ENCODE measurements at places on chromosomes 6 and 20.

DNA sequence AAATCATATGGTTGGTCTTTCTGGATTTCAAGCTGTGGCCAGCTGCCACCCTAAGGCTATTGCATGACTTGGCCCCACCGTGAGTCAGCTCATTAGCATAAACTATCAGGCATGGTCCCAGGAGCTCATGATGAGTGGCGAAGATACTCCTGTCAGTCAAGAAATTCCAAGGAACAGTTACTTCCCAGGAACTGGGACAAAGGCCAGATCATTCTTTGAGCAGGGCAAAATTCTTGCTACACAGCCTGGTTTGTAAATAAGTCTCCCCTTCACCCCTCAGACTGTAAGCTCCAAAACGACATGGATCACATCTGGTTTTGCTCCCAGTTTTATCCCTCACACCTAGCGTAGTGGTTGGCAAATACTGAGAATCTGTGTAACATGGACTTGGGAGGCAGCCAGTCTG lies 33.0 kb upstream of the KIAA1586 start:
- no peak for DNase-seq

- DNase-seq = no peak
These were observed 54.5 kb upstream of the ARMC2 start for GRCh38 chr6:108793516-108794251.

DNA sequence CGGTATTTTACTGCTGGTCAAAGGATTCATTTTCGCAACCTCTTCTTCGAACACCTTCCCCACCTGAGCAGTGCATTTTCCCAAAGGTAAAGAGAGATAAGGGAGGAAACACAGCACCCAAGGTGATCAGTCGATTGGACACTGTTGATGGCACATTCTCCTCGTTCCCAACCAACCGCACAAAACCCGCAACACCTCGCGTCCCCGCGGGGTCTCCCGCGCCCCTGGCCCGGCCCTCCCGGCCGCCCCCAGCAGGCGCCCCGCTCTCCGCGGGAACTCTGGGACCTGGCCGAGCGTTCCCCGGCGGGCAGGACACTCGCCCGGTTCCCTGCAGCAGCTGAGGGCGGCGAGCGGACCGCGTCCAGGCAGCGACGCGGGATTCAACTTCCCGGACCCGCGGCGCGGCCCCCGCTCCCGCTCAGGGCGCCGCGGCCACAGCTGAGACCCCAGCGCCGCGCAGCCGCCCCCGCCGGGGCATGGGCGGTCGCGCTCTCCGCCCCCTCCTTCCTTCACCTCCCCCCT lies 506 bp downstream of the RGS17 start:
- no peak for DNase-seq

DNA sequence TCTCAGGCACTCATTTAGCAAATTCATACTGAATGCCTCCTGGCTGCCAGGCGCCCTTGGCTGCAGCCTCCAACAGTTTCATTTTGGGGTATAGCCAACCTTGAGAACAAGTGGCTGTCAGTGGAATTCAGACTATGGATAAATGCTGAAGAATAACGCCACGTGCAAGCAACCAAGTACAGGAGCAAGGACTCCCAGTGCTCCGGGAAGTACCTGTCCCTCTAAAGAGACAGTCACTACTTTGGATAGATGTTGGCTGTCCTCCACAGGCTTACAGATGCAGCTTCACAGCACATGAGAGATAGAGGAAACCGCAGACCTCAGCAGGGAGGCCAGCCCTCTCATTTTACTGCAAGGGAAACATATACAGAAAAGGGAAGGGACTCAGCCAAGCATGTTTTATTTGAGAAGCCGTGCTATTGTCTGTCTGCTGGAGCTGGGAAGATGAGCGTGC lies 658.2 kb downstream of the PTPRT start:
- no peak for DNase-seq

- DNase-seq = no peak
These were observed 593 bp downstream of the MMP24 start for GRCh38 chr20:35226884-35227681.

GRCh38 chr6:130377915-130378314 lies 12.1 kb downstream of the TMEM200A start:
- no peak for DNase-seq

GRCh38 chr6:14656649-14657048 lies 539.1 kb downstream of the CD83 start:
- no peak for DNase-seq

DNA sequence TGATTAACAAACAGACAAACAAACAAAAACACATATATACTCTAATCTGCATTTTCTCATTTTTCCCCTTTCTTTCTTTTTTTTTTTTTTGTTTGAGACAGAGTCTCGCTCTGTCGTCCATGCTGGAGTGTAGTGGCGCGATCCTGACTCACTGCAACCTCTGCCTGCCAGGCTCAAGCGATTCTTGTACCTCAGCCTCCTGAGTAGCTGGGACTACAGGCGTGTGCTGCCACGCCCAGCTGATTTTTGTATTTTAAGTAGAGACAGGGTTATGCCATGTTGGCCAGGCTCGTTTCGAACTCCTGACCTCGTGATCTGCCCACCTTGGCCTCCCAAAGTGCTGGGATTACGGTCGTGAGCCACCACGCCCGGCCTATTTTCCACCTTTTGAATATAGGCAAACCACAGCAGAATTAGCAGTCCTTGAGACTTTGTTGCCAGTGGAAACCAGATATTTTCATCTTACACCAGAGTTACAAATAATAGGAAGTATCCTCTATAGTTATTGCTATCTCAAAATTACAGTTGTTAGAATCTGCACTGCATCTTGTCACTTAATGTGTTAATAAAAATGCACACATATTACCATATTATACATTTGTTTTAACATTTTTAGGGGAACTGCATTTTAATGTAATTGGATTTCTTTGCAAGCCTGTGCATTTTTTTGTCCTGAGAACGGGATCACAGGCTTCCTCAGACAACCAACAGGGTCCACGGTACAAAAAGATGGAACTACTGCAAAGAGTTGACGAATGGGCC lies 208.2 kb upstream of the ZNF217 start:
- no peak for DNase-seq

DNA sequence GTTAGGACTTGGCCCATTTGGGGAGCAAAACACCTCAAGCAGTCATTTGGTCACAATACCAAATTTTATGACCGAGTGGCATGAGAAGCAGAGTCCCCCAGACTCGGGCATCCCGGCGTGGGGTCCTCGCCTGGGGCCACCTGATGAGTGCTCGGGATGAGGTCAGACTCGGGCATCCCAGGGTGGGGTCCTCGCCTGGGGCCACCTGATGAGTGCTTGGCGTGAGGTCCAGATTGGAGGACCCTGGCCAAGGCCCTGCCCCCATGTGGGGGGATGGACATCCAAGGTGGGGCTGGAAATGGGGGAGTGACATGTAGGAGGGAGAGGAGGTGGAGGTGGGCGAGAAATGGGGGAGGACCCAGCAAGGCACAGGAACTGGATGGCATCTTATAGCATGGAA lies 56.1 kb upstream of the CST7 start:
- DNase-seq = no peak

DNA sequence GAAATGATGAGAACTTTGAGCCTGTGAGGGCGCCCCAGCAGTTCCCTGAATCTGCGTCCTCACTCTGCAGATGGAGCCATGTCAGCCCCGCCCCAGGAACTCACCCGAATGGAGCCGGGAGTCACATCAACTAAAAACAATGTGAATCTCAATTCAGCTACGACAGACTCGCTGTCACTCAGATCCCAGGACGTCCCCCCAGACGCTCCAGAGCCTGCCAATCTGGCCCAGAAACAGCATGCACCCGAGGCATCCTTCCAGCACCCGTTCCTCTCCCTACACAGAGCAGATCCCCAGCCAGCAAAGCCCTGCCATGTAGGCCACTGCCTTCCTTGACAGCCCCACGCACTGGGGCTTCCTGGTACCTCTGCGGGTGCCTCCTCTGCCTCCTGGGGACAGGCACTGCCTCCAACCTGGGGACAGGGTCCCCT lies 248.0 kb downstream of the TTLL2 start:
- DNase-seq = no peak

DNA sequence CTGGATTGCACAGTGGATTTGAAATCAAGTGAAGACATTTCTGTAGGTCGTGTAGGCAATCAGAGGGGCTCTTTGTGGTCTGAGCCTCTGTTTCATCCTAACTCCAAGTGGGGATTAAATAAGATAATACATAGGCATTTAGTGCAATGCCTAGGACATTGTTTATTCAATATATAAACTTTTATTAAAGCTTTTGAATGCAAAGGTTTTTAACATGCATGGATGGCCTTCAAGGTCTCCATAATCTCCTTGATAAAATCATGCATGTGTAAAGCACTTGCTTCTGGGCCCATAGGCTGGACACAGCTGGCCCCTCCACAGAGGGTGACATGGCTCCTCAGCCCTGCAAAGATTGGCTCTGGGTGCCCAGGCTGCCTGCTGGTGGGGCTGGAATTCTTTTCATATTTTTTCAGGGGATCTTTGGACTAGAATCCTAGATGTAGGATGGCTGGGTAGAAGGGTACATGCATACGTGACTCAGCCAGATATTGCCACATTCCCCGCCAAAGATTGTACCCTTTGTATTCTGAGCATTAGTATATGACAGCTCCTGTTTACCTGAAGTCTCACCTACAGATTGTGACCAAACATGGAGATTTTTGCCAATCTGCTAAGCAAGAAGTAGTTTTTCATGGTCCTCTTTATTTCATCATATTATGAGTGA lies 19.0 kb upstream of the AVP start:
- no peak for DNase-seq

DNA sequence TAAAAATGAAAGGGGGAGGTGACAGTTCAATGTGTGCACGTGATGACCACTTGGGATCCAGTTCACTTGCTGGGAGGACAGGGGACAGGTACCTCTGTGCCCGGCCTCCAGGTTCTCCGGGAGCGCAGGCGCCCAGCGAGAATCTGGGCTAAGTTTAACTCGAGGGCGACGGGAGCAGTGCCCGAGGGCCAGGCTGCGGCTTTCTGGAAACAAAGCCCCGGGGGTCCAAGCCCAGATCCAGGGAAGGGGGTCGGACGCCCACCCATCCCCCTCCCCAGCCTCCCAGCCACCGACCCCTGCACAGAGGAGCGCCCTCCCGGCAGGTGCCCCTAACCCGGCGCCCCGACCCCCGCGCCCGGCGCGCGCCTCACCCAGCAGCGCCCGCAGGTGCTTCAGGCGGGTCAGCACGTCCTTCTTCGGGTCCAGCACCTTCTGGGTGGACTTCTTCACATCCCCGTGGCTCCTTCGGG lies 405 bp downstream of the RALGAPA2 start:
- DNase-seq = no peak

- DNase-seq = no peak
These were observed 304.2 kb downstream of the LRFN2 start for GRCh38 chr6:40282986-40283385.

GRCh38 chr6:116514111-116514510 lies 2.7 kb downstream of the CALHM5 start:
- DNase-seq = no peak

DNA sequence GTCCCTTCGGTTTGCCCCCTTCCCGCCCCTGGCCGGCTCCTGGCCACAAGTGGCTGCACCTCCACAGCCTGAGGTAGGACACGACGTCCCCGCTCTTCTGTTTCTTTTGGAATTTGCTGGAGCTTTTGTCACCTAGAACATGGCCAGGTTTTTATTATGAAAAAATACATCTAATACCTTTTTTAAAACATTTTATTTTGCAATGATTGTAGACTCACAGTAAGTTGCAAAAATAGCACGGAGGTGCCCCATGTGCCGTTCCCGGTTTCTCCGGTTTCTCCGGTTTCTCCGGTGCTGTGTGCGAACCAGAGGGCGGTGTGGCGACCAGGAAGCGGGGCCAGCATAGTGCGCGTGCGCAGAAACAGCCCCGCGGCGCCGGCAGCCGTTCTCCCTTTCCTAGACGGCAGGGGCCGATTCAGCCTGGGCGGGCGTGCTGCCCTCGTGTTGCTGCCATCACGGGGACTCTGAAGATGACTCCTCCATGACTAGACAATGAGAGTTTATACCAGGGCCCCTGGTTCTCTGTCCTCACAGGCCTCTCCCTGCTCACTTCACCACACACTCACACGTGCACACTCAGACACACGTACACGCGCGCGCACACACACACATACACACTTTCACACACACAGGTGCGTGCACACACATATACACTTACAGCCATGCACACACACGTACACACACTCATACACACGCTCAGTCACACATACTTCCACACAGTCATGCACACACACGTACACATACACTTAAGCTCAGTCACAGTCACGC lies 102.1 kb downstream of the TMEM242 start:
- DNase-seq = no peak

- no peak for DNase-seq
These were observed 293.5 kb downstream of the SMOC2 start for GRCh38 chr6:168734523-168734922.

DNA sequence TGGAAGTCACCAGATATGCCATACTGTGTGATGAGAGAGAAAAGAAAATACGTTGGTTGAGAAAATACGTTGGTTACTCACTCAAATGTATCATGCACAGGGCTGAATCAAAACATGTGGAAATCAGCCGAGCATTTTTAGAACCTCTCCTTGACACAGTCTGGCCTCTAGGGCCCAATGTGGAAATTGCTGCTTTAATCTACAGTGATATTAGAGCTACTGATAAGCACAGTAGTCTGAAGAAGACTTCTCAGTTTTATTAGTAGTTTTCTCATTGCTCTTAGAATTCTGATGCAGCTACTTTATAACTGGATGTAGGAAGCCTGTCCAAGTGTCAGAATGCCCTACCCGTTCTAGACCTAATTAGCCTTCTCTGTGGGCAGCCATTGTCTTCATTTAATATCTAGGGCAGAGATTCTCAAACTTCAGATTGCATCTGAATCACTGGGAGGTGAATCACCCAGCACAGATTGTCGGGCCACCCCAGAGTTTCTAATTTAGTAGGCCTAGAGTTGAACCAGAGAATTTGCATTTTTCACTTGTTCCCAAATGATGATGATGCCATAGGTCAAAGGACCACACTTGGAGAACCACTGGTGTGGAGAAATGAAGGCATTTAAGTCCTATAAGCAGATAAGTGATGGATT lies 229.1 kb downstream of the PLCB1 start:
- no peak for DNase-seq

DNA sequence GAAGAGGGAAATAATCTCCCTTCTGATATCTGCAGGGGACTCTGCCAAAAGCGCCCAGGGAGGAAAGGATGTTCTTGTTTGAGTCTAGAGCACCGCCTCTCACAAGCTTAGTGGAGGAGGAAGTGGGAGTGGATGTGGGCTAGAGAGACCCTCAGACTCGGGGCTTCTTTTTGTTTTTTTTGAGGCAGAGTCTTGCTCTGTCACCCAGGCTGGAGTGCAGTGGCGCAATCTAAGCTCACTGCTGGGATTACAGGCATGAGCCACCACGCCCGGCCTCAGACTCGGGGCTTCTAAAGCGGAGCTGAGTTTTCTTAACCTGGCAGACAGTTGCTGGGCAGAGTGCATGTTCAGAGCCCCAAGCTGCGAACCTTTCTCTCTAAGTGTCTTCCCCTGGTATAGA lies 310.8 kb downstream of the BMP7 start:
- DNase-seq = no peak

GRCh38 chr20:35826397-35826998 lies 54.7 kb downstream of the PHF20 start:
- DNase-seq = no peak

- no peak for DNase-seq
These were observed 65.9 kb downstream of the PHF20 start for GRCh38 chr20:35837577-35838195.

- DNase-seq = no peak
These were observed 452.8 kb downstream of the KHDRBS2 start for GRCh38 chr6:61833176-61833755.

- no peak for DNase-seq
These were observed 46.0 kb downstream of the SIRPA start for GRCh38 chr20:1941226-1941625.

GRCh38 chr6:149359440-149359839 lies 40.6 kb upstream of the SUMO4 start:
- no peak for DNase-seq
